ENCODE measurements at places on chromosomes 11 and 22.

GRCh38 chr11:101061606-101062005, 68.0 kb downstream of the PGR start:
- peak; percentile 66 for DNase-seq

- DNase-seq: peak; percentile 34
These were observed 32.4 kb downstream of the TTC28 start for GRCh38 chr22:28647216-28647615.

GRCh38 chr22:21587803-21588611, 20.5 kb downstream of the UBE2L3 start:
- DNase-seq: no peak

GRCh38 chr11:32752001-32752400, 42.5 kb downstream of the CCDC73 start:
- no peak for DNase-seq

DNA sequence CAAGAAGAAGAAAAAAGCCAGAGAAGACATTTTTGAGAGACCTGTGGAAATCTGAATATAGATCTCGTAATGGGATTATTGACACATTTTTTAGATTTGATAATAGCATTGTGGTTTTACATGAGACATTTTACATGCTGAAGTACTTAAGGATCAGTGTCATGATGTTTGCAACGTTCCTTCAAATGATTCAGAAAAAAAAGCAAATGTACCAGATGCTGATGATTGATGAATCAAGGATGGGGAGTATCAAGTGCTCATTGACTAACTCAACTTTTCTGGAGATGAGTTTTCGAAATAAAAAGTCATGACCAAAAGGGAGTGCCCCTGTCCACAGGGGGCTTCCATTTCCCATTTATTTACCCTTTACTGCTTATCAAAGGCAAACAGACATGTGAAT, 207.0 kb upstream of the SORL1-AS1 start:
- no peak for DNase-seq

DNA sequence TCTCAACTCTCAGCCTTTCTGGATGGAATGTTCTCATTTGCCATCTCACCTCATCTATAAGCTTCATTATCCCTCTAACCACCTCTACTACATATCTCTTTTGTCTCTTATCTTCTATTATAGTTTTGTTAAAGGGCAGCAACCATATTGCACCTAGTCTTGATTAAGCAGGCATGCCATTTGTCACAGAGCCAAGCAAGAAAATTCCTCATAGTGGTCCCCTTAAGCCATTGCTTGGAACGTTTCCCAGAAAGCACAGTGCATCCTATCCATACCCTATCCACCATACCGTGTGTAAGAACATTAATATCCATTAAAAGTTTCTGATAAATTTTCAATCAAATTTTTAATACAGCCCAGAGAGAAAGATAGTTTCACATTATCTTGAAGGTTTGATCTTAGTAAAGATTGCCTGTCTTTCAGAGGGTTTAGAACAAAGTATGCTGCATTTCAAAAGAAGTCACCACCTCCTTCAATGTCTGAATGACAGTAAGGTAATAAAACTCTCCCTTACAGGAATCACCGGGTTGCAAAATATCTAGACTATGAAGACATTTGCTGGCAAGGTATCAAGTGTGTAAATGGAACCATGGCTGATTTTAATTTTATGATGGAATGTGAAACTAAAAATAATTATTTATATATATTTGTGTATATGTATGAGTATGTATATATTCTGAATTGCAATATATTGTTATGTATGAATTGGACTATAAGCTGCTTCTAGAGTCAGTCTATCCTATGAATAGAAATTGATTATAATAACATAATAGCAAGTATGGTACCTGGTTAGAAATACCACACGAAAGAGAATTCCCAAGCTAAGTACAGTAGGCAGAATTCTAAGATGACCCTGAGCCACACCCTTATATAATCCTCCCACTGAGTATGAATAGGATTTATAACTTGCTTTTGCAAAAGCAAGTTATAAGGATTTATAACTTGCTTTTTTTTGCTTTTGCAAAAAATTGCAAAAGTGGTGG, 1296.3 kb downstream of the LRRC4C start:
- no peak for DNase-seq

- no peak for DNase-seq
These were observed 5.6 kb downstream of the SLC37A4 start for GRCh38 chr11:119025099-119025473.

GRCh38 chr11:19244621-19245020, 3.9 kb upstream of the E2F8 start:
- peak; percentile 9 for DNase-seq

GRCh38 chr11:65182258-65183170, 786 bp downstream of the CAPN1 start:
- DNase-seq: peak; percentile 9

DNA sequence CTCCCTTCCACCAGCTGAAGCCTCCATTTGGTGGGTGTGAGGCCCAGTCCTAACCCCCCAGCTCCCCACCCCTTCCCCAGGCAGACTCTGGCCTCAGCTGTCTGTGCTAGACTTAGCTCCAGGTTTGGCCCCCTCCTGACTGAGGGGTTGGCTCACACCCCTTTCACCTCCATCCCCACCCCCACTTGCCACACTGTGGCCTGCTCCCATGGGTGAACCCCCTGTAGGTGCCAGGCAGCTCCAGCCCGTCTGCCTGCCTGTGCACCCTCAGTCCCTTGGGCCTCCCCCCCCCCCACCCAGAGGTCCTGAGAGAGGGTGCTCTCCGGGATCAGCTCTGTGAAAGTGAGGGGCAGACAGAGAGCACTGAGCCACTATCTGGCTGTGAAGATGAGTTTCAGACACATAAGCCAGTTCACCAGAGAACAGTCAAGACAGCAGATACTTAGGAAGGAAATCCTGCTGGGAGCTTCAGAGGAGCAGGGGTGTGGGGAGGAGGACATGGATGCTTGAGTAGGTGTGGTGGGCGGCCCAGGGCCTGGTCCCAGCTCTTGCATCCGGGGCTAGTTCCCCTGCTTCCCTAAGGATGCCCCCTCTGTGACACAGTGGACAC, 36.2 kb downstream of the PPM1F start:
- DNase-seq: no peak

- DNase-seq: no peak
These were observed 3.0 kb downstream of the SNX19 start for GRCh38 chr11:130913268-130913667.

GRCh38 chr22:47155131-47155885, 392.9 kb downstream of the TBC1D22A start:
- DNase-seq: no peak

GRCh38 chr11:72581067-72581466, 93.2 kb downstream of the PDE2A start:
- DNase-seq: no peak

DNA sequence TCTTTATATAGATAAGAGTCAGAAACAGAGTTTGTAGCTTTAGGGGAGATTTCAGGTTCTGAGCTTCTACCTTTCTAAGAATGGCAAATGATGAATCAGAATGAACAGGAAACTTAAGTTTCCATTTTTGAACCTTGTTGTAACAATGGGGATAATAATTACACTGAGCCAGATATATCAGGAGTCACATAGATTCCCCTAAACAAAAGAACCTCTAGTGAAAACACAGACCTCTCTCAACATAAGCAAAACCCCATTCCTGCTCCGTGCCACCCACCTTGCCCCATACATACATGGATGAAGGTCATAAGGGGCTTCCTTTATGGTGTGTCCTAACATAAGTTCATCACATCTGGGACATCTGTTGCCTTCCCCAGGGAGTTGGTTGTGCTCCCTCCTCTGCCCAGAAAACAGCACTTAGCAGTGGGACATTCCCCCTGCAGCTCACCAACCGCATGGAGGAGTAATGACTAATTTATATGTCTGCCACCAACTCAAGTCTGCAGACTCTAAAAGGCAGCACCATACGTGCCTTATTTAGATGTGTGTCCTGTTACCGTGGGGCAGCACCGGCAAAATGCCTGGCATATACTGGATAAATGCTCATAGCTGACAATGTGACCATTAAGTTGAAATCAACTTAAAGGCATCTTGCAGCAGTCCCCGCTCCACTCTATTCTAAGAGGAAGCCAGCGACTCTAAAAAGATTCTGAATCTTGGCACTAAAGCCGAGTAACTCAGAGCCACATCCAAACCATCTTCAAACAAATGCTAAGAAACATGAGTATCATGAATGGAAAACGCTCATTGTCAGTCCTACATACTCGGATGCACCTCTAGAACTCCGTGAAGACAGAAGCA, 8.0 kb downstream of the JAML start:
- no peak for DNase-seq

- no peak for DNase-seq
These were observed 3.4 kb downstream of the P2RY2 start for GRCh38 chr11:73221451-73221850.

DNA sequence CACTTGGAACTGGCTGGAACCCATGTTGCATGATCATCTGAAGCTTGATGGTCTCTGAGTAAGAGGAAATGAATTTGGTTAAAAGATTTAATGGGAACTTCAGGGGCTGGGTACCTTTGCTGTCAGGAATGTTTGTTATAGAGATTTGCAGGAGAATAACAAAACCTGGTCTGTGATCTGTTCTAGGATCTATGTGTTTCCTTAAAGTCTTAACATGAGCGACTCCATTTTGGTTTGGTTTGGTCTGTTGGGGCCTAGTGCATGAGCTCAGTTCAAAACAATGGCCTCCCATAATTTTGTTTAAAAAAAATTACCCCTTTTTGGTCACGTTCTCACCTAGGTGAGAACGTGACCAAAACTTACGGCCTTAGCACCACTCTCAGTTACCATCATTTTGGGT, 28.1 kb downstream of the TSKU start:
- DNase-seq: no peak

GRCh38 chr11:2077061-2077802, 62.0 kb downstream of the IGF2 start:
- peak; percentile 83 for DNase-seq

GRCh38 chr11:79321263-79321662, 119.6 kb downstream of the TENM4 start:
- no peak for DNase-seq

- DNase-seq: peak; percentile 91
These were observed 99.1 kb downstream of the XRRA1 start for GRCh38 chr11:74849525-74850391.

DNA sequence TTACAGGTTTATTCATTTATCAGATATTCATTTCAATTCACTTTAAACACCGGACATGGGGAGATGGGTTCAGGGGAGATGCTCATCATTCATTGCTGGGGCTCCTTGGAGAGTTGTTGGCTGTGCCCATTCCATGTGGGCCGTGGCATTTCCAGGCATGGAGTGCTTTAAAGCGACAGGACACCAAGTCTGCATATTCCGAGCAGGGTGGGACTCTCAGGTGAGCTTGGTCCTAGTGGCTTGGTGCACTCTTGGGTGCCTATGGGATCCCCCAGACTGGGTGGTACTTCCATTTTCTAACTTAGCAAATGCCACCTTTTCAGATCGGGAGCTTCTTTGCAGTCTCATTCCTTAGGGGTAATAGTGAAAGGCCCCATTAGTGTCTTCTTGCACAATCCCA, 619.5 kb upstream of the CADM1 start:
- no peak for DNase-seq

GRCh38 chr11:126647735-126648134, 292.2 kb downstream of the ST3GAL4 start:
- peak; percentile 98 for DNase-seq

DNA sequence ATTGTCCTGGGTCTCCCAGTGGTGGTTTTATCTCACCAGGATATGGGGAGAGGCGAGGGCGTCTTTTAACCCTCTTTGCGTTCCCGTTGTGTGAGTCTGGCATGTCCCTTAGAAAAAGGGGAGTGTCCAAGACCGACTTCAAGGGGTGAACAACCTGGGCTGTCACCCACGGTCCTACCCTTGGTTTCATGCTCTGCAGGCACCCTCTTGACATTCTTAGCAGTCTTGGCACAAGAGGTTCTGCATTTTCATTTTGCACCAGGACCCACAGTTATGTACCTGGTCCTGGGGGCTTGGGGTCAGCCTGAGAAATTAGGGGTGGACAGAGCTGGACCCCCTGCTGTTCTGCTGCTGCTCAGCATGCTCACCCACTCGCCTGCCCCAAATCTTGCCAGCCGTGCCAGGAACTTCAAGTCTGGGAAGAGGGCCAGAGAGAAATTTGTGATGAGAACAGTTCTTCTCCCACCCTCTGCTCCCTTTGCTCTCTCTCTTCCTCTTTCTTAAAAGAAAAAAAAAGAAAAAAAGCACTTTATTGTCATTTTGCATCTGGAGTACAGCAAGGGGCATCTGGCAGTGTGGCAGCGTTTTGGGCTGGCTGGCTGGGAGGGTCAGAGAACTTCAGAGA, 471.2 kb downstream of the MIAT start:
- no peak for DNase-seq

GRCh38 chr22:32466496-32466895, 2.2 kb upstream of the BPIFC start:
- DNase-seq: no peak

- DNase-seq: no peak
These were observed 1.7 kb downstream of the C2CD2L start for GRCh38 chr11:119108857-119109221.

DNA sequence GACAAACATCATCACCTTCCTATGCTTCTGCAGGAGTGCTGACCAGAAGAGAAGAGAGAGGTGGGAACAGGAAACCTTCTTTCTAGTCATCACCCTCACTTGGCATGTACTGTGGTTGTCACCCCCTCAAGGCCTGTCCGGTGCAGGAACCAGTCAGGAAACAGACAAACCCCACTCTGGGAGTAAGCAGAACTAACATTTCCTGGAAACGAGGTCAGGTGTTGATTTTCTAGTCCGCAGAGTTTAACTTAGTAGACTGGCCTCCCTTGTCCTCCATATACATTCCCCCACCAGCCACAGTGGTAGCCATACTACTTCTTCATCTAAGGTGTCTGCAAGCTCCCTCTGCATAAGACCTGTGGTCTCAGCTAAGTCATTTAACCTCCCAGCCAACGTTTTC, 80.7 kb upstream of the NCAM1 start:
- no peak for DNase-seq

DNA sequence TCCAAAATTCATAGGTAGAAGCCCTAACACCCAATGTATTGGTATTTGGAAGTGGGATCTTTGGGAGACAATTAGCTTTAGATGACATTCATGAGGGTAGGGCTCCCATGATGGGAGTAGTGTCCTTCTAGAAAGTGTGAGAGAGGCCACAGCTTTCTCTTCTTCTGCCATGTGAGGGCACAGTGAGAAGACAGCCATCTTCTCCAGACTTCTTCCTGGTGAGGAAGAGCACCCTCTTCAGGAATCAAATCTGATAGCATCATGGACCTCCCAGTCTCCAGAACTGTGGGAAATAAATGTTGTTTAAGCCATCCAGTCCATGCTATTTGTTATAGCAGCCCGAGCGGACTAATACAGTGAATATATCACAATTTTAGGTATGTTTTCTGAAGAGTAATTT, 96.9 kb downstream of the CNTN5 start:
- DNase-seq: no peak
